ENCODE measurements at places on chromosomes 7 and 10. TPM values are rescaled to one million over a fixed set of nuclear protein-coding genes. Genes with fewer than 3 reads are reported as not detected.
A peak's percentile ranks its signal among the peaks of the same experiment; 100 is the strongest.

DNA sequence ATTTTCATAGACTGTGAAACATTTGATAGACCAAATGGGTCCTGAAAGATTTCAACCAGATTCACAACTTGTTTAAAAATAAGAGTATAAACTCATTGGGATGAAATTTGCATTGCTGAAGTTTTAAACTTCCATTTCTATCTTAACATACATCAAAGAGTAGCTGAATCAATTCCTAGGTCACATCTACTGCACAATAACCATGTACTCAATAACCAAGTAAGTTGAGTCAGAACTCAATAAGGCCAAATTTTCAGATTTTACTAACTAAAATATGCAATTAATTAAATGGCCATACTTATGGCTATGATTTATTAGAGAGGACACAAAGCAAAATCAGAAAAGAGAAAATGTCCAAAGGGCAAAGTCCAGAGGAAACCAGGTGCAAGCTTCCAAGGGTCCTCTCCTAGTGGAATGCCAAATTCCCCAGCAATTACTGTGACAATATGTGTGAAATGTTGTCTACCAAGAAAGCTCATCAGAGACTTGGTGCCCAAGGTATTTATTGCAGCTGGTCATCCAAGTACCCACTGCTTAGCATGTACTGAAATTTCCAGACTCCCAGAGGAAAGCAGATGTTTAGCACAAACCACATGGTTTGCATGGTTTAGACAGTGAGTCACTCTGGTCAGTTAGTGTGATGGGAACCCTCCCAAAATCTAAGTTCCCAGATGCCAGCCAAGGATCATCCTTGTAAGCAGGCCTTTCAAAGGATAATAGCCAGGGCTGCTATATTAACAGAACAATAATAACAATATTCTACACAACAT lies 238.9 kb downstream of the IPMK start:
- H3K4me1 ChIP-seq: no peaks in the 10 kb centered on the region
- H3K36me3 ChIP-seq: no peaks in the 10 kb centered on the region
- H3K27ac ChIP-seq: no peak overlapping the region
- no peaks in the 10 kb centered on the region for H3K27me3 ChIP-seq
- no peak overlapping the region for H3K4me3 ChIP-seq

DNA sequence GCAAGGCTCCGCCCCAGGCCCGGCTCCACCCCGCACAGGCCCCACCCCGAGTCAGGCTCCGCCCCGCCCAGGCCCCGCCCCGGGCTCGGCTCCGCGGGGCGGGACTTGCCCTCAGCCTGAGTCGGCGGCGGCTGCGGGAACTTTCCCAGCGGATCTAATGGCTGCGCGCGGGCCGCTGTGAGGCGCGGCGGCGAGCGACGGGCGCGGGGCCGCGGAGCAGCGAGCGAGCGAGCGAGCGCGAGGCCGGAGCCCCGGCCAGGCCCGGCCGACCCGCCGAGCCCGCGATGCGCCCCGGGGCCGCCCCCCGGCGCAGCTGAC lies at the start of gene INPP5A:
TSS of gene INPP5A (plus strand) at position 104 of the 318 bp plus-strand sequence. CDS start 310 bp downstream, outside the sequence.
- H3K27me3 ChIP-seq: peaks cover 10% of the 10 kb centered on the region
- DNase-seq: no peak
- H3K4me3 ChIP-seq: peak within 1 kb of the TSS; percentile 93
- no peaks in the 10 kb centered on the region for H3K36me3 ChIP-seq

- H3K36me3 ChIP-seq: no peaks in the 10 kb centered on the region
- no peaks in the 10 kb centered on the region for H3K4me1 ChIP-seq
- no peak overlapping the region for H3K27ac ChIP-seq
- H3K4me3 ChIP-seq: no peak overlapping the region
- H3K27me3 ChIP-seq: no peaks in the 10 kb centered on the region
Measured at GRCh38 chr7:131924857-131925256, 368.4 kb upstream of the PODXL start.

TSPAN33 gene
- 1.8 TPM for total RNA-seq

TRIM50 gene
- 0.54 TPM for total RNA-seq

CCDC136 gene
- 31.5 TPM for total RNA-seq

ITPRID1 gene
- not detected for total RNA-seq

HMX3 gene
- total RNA-seq: not detected
